Germinal center (tissue), 1 donor: ENCODE measurements at places on chromosomes 7 and 10.

DNA sequence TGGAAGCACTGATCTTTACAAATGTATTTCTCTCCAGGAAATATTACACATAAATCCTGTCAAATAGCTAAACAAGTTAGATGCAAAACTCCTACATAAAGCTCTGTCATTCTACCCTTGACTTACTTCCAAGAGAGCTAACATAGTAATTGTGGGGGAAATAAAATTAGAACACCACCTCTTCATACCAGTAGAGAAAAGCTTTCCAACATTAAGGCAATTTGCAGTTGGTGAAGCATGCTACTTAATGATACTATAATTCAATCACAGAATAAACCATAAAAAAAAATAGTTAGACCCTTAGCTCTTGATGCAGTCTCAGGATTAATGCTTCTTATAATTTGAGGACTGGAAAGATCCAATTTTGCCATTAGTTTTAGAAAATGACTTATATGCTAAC, 35.2 kb downstream of the SEMA3A start:
- no peak for DNase-seq

DNA sequence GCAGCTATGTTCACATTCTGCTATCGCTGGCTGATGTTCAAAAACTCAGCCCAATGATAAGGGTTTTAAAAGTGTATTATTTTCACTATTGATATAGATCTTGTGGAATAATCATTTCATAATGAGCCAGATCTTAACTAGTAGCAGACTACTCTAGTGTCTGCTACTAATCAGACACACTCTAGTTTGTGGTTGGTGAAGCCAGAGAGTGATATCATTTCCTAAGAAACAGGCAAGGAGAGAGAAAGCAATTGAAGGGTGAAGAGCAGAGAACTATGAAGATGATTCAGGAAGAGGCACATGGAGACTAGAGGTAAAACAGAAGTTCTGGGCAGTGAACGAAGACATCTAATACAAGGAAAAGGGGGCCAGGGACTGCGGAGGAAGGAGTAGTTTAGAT, 58.2 kb upstream of the BET1 start:
- DNase-seq = no peak

GRCh38 chr7:66921396-66921917, 432 bp downstream of the TMEM248 start:
- no peak for DNase-seq

DNA sequence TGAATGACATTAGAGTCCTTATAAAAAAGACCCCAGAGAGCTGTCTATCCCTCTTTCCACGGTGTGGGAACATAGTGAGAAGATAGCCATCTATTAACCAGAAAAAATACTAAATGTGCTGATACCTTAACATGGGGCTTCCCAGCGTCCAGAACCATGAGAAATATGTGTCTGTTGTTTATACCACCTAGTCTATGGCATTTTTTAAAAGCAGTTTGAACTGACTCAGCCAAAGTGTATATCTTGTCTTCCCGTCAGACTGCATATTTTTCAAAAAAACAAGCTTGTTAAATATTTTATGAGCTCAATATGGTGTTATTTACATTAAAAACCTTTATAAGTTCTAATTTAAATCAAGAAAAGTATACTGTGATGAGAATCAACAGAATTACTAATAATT, 255.3 kb downstream of the HGF start:
- no peak for DNase-seq

GRCh38 chr10:7956508-7956907, 98.0 kb upstream of the GATA3 start:
- DNase-seq = peak; percentile 18

DNA sequence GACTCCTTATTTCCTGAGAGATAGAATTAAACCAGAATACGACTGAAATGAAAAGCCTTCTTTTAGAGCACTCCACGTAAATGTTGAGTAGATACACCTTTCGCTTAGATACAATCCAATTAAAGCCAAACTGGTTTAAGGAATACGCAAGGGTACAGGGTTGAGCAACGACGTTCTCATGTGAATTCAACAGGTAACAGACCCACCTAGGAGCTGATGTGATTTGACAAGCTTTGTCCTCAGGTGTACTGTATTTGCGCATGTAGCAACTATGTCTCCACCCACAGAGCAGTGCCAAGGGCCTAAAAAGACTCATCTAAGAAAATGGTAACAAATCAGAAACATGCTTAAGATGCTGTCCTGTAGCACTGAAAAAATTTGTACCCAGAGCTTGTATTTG, 139.6 kb downstream of the GATA3 start:
- DNase-seq = no peak

DNA sequence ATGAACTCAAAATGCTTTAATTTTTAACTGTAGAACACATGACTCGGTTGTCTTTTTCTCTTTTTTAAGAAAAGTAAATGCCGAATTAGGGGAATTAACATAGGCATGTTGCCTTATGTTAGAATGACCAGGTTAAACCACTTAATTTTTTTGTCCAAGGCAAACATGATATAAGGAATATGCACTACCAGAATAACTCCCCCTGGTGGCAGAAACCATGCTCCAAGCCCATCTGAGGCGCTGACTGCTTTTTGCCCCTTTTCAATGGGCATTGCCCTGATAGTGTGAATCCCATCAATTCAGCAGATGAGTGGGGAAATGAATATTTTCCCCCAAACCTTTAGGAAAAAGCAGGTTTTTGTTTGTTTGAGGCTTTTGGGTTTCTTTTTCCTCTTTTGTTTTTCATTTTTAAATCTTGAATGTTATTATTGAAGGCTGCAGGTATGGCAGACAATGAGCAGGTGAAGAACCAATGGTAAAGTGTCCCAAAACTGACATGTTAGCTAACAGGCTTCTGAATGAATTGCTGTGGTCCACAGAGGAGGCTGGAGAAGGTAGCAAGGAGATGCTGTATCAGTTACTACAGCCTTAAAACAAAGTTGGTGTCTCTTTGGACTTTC, 284.3 kb downstream of the SORCS3 start:
- peak; percentile 12 for DNase-seq

- DNase-seq = peak; percentile 61
Measured at GRCh38 chr10:69901628-69902505, 100.2 kb downstream of the COL13A1 start.

GRCh38 chr7:128948312-128948973, 10.7 kb downstream of the IRF5 start:
- DNase-seq = no peak

DNA sequence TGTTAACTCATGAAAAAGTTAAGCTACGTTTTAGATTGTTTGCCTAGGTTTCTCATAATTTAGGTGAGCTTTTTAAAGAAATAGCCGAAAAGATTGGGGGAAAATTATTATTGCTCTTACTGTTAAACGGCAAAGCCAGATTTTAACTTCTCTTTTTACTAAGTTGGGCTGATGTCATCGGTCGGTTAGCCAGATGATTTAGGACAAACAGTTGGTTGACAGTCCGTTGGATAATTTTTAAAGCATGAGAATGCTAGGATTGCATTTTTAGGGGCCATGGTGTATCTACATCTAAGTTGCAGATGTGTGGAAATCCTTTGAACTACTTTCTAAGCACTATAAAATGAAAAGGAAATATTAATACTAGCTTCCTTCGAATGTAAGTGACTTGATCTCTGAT, 280.9 kb upstream of the AKR1E2 start:
- no peak for DNase-seq
